ENCODE measurements at places on chromosomes 7 and 10.

- DNase-seq, result no peak
Observed at GRCh38 chr10:24651923-24652322, 71.8 kb downstream of the ARHGAP21 start.

DNA sequence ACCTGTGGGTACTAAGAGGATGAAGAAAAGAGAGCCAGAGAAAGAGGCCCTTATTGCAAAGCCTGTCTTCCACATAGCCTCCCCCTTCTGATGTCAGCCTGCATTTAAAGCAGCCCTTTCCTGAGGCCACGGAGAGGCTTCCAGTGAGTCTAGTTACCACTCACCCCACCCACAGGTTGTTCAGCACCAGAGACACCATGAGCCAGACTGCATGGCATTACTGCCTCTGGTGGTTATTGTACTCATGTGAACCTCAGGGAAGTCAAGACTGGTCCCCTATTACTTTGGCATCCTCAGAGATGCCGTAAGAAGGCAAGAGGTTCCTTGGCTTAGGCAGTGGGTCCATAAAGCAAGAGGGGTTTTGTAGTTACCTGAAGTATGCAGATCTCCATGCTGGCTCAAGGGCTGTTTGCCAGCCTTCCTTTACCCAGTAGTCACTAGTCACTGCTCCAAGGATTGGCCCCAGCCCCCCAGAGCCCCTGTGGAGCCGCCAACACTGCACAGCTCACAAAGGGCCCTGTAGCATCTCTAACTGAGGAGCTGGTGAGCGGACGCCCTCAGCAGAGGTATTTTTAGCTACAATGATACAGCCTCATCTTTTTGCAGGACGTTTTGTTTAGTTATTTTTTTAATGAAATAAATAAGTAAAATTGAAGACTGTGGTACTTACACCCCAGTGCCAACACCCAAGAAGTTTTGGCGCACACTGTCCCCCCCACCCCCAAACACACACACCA lies 20.7 kb downstream of the LRRC4 start:
- no peak for DNase-seq

GRCh38 chr7:118054529-118054928 lies 129.4 kb upstream of the LSM8 start:
- DNase-seq, result no peak

DNA sequence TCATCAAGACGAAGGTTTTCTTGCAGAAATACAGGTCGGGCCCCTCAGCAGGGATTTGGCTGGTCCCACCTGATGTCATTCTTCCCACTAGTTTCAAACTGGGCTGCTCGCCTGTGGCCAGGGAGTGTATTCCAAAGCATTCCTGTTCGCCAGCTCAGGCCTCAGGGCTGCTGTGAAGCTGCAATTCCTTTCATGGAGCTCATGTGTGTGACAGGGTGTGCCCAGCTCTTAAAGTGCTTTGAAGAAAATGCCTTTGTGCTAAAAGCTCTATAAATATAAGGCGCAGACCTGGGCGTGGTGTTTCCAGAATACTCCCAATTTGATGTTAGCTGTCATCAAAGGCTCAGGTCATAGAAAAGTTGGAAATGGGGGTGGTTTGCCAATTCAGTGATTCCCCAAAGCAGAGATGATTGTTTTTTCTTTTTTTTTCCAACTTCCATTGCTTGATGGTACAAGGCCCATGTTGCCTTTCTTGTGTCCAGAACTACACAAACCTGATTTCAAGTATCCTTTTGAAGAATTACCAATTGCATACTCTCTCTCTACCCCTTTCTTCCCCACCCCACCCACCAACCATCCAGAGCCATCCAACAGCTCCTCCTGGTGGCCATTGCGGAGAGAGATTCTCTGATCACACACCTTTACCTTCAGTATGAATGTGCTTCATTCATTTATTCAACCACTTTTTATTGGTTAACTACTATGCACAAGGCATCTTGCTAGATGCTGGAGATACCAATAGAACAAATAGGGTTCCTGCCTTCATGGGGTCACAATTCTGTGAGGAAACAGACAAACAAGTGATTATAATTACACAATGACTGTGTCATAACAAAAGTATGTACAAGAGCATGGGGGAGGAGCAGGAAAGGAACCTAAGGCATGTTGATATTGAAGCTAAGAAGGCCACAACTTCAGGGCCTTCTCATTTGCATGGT lies 297.3 kb upstream of the LYZL1 start:
- no peak for DNase-seq

DNA sequence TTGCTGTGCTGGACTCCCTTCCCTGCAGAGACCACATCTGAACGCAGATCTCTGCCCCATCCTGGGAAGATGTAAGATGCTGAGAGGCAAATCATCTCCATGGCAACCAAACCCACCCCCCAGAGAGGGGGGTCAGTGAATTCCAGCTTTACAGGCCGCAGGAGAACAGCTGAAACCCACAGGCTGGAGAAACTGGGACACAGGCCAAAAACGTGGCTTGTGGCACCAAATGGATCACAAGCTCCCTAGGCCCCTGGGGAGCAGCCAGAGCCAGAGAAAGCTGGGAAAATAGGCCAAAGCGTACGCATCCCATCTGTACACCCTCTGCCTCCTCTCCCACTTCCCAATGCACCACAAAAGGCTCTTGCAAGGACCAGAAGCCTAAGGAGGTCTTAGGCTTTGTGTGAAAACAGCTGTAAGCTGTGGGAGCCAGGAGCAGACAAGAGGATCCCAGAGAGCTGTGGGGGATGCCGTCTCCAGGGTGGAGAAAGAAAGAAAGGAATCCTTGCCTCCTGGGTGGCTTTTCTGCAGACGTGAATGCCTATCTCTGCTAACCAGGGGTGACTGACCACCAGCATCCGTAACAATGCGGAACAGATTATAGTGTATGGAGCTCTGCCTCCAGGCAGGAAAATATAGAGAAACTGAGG lies 59.5 kb downstream of the TMEM130 start:
- DNase-seq, result no peak

- no peak for DNase-seq
Observed at GRCh38 chr10:69865450-69865849, 63.7 kb downstream of the COL13A1 start.

DNA sequence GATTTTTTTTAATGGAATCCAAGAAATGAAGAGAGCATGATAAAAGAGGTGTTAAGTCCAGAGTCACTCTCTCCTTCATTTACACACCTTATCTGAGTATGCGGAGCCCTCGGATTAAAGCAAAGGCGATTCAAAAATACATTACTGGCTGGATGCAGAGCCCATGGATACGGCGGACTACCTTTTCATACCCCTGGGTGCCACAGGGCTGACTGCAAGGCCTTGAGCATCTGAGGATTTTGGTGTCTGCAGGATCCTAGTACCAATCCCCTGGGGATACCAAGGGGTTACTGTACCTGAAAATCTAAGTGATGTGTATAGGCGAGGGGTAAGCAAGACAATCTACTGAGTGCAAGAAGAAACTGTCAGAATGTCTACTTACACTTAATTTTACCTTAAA lies 20.5 kb downstream of the PIP4K2A start:
- no peak for DNase-seq

GRCh38 chr7:114519240-114519639 lies 104.6 kb downstream of the FOXP2 start:
- DNase-seq, result no peak

- no peak for DNase-seq
Observed at GRCh38 chr7:42392826-42393225, 155.8 kb upstream of the GLI3 start.

DNA sequence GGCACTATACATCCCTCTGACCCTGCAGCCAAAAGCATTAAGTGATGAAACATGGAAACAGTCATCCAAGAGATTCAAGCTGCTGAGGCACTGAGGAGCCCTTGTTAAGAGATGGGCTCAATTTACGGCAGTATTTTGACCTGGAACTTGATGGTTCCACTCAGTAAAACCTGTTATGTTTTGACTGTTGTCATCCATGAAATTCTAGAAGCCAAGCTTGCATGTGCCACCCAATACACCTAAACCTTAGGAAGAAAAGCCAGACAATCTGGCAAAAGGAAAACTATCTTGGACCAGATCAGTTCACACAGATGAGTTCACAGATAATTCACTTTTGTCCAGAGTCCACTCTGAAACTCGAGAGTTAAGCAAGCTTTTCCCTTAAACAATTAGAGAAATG lies 53.2 kb downstream of the ICA1 start:
- no peak for DNase-seq

- DNase-seq, result no peak
Observed at GRCh38 chr7:150408393-150409299, 29.5 kb downstream of the ZNF775 start.

GRCh38 chr7:19107356-19108146 lies 9.9 kb downstream of the TWIST1 start:
- no peak for DNase-seq

- DNase-seq, result no peak
Observed at GRCh38 chr10:133154996-133155778, 4.8 kb upstream of the KNDC1 start.

DNA sequence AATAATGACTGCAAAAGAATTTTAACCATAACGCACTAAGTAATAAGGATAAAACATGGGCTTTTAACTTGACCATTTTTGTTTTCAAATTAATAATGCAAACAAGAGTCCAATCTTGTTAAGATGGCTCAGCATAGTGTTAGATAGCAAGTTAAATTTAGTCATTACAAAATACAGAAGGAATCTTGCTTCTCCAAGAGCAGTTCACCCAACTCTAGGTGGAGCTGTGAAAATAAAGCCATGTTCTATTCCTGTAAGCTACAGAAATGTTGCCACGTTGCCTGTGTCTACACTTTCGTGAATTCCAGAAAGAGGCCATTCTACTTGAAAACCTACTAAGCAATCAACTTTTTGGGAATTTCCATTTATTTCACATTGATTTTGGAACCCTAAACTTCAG lies 191.9 kb downstream of the SFMBT2 start:
- no peak for DNase-seq

DNA sequence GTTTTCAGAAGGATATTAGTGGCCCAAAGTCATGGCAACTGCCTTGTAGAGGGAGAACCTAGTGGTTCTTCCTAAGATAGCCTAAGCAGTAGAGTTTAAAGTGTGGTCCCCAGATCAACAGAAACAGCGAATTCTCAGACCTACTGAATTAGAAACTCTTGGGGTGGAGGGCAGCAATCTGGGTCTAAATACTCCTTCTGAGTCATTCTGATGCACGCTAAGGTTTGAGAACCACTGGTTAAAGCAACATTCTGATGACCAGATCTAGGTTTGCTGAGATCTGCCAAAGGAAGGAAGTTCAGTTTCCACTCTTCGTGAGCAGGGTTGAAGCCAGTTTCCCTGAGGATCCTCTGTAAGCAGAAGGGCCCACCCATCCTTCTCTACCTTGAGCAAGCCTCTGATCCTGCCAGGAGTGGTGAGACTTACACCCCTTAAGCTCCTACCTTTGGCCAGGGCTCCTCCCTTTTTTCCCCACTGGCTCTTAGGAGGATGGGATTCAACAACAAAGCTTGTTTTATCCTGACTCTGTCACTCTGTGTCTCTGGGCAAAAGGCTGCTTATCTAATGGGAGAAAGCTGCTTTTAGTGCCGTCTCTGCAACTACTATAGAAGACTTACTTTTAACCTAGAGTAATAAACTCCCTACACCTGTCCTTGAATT lies 26.8 kb upstream of the TRUB1 start:
- DNase-seq, result no peak

DNA sequence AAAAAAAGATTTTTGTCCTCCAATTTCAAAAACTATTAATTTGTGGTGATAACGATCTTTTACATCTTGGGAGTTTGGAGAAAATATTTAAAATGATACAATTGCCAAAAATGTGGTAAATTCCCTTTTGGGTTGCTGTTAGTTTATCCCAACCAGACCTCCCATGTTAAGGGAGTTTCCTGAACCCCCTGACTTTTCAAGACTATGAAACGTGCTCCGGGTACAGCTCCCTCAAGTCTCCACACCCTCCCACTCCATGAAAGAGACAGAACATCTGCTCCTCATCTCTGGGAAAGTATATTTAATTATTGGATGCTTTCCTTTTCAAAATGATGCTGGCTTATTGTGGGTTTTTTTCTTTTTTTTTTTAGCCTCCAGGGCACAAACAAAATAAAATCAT lies 534.6 kb upstream of the NRP1 start:
- no peak for DNase-seq

- DNase-seq, result no peak
Observed at GRCh38 chr7:96547371-96547811, 162.3 kb downstream of the SEM1 start.

GRCh38 chr10:3196958-3197347 lies 24.4 kb upstream of the PITRM1 start:
- DNase-seq, result no peak

DNA sequence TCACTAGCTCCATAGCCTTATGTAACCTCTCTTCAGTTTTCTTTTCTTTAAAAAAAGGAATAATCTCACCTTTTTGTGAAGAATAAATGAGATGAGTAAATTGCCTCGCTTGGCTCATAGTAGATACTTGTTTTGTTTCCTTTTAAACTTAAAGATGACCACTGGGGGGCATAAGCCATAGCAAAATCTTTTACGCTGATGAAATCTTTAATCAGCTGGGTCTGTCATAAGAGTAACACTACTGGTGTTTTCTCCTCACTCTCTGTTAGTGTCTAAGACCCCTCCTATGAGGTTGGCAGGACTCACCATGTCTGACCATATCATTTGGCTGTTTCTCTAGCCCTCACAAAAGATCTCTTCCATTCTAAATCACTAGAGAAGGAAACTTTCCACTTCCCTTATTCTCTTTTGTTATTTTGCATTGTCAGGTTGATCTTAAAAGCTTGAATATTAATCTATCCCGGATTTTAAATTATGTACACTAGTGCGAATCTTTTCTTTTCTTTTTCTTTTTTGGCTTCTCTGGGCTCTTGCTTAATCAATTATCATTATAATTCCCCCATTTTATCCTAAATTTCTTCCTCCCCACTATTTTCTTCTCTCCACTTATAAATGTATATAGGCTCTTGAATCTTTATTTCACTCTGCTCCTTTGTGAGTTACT lies 12.5 kb downstream of the STAG3 start:
- no peak for DNase-seq

DNA sequence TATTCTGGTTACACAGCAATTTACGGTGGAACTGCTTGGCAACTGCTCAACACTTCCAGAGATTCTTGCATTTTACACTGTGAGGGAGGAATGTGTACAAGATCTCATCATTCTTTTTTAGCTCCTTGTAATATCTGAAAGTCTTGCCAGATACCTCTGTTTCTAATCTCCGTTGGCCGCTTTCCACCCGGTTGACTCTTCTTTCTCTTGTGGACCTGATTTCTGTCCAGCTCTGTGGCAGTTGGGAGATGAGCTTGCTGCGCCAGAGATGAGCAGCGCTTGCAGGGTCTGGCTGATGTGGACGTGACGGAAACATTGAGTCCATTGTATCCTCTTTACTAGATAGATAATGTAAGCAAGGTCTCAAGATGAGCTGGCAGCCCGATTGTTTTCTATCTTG lies 27.6 kb downstream of the SPAG6 start:
- DNase-seq, result no peak

- no peak for DNase-seq
Observed at GRCh38 chr7:22665923-22666322, 61.1 kb upstream of the IL6 start.

- DNase-seq, result no peak
Observed at GRCh38 chr7:55440040-55440690, 75.0 kb downstream of the LANCL2 start.

DNA sequence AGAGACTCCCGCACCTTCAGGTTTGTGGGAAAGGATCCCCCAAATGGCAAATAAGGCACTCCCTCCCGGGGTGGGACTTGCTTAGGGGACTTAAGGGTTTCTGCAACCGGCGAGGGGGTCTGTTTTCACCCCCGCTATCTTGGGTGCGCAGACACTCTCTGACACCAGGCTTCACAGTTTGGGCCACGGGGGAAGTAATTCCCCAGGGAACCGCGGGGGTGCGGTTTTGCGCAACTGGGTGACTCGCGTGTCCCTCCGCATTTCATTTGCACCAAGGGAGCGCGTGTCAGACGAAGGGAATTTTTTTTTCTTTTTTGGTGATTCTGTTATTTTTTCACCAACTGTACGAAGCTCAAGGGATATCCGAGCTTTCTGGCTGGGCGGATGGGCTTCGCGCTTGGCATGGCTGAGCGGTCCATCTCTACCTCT lies 1.7 kb downstream of the GRM8 start:
- DNase-seq, result no peak

All from AG04449 (cell line).